ENCODE measurements at places on chromosomes 4 and X.

DNA sequence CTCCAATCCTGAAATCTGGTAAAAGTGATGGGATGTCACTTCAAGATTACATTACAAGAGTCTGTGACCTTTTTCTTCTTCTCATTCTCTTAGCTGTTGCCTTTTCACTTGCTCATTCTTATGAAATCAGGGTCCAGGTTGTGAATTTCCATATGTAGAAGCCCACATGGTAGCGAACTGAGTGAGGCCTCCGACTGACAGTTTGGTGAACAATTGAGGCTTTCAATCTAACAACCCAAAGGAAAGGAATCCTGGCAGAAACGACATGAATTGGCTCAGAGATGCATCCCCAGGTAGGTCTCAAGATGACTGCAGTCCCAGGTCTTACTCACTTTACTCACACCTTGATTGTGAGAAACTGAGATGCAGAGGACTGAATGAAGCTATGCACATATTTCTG is 203.4 kb upstream of the FAT4 start:
- DNase-seq = no peak

GRCh38 chrX:13026877-13027652 is 17.4 kb downstream of the FAM9C start:
- DNase-seq = no peak

- no peak for DNase-seq
Measured at GRCh38 chr4:65924843-65925242, 254.6 kb upstream of the EPHA5 start.

DNA sequence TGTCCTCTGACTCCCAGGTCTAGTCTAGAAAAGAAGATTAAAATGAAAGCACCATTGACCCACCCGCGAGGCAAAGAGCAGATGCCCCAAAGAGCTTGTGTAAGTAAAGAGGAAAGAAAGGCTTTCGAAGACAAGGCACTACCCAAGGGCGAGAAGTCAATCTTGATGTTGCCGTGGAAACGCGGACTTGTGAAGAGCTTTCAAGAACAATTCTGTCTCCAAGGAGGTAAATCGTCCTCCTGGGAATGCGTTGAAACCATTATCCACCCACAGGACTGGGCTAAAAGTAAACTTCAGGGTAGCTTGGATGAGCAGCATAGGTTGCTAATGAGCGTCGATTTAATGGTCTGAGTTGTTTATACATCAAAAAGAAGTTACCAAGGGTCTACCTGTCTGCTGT is 189.3 kb downstream of the DHRSX start:
- DNase-seq = no peak

DNA sequence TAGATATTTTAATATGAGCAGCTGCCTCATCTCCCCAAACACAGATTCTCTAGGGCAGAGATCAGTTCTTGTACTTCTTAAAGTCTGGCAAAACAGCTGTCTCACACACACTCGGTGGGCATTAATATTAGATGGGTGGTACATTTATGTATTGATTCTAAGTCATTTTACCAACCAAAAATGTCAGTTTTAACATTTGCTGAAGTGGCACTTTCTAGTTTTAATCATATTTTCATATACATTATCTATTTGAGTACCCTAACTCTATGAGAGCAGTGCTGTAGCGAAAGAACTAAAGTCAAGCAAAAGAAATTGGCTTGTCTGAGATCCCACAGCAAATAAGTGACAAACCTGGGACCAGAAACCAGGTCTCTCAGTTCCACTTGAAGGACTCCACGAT is 134.5 kb upstream of the SPRY1 start:
- no peak for DNase-seq

- DNase-seq = no peak
Measured at GRCh38 chr4:119310826-119311225, 11.1 kb downstream of the FABP2 start.

GRCh38 chr4:3022112-3022511 is 52.2 kb downstream of the HTT-AS start:
- DNase-seq = no peak

DNA sequence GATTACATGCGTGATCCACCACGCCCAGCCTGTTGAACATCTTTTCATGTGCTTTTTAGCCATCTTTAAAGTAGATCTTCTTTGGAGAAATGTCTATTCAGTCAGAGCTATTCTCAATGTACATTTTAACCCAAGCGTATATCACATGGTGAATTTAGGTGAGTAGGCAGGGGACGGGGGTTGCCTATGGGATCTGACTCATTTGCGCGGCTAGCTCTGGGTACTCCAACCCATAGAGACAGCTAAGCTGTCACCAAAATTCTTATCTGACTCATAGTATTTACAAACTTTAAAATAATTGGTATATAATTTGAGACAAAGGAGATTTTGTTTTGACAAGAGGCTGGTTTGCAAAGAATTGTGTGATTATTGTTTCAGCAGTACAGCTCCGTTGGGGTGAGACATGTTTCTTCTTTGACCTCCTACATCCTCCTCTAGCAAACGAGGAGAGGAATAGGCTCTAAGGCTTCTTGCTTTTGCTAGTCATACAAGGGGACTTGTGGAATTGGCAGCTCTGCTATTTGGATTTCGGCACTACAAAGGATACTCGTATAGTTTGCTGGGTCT is 12.0 kb downstream of the NSDHL start:
- no peak for DNase-seq

DNA sequence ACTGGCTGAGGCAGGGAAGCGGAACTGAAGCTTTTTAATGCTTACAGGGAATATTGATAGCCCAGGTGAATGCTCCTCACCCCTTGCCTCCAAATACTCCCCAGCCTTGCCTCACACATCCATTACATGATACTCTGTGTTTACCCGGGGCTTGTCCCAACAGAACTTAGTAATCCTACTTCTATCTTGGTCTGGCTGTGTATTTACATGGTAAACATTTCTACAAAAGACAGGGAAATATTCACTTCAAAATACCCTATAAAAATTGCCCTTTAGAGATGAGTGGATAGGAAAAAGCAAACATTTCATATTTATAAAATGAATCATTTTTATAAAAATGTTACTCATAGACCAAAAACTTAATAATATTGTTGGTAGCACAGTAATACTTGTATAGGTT is 120.1 kb downstream of the NHS start:
- DNase-seq = no peak

DNA sequence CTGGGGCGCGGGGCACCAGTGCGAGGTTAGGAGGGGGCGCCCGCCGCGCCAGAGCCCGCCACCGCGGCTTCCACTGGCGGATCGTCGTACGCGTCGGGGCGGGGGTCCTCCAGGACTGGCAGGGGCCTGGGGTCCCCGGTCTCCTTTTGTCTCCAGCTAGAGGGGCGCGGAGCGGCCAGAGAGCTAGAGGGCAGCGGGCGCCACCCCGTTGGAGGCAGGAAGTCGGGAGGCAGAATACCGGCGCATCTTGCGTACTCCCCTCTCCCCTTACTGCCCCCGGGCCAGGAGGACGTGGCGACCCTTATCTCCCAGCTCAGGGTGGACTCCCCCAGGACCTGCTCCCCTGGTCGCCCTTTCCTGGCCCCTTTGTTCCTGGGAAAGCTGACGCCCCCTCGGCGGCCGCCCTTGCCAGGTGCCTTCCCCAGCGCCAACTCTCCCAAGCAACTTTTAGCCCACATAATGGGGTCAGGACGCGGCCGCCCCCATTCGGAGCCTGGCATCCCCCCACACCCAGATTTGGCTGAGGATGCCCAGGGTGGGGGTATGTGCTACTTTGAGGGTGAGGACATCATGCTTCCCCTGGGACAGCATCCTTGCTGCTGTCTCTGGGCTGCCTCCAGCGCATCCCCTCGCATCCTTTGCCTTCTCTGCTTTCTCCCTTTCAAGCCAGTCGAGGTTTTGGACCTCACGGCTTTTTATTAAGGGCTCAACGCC is 933 bp downstream of the CNKSR2 start:
- no peak for DNase-seq

- no peak for DNase-seq
Measured at GRCh38 chr4:38180456-38180855, 220.3 kb downstream of the PTTG2 start.

Data from C1 segment of cervical spinal cord (tissue), 14 donors.